ENCODE measurements at places on chromosomes 11 and 22.

GRCh38 chr11:63019506-63019905 lies 3.9 kb upstream of the SLC22A8 start:
- DNase-seq: no peak

DNA sequence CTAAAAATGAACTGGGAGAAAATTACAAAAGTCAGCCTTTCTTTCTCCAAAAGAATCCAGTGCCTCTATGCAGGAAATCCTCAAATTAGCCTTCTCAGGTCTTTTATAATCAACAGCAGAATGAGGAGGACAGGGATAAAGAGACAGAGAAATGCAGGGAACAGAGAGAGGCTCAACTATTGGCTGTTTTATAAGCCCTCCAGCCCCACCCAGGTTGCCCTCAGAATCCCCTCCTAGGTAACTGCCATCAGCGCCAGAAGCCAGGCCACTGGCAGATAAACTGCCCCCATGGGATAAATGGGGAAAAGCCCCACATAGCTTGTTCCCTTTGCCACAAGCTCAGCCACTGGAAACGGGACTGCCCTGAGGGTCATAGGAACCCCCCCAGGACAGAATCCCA lies 10.9 kb upstream of the HMOX1 start:
- DNase-seq: no peak

- no peak for DNase-seq
Measured at GRCh38 chr11:75939992-75940391, 125.0 kb downstream of the UVRAG start.

GRCh38 chr22:48485149-48486133 lies 1342.2 kb downstream of the BRD1 start:
- no peak for DNase-seq

All from H1 (cell line).